ENCODE measurements at places on chromosomes 7 and 10.
A peak's percentile ranks its signal among the peaks of the same experiment; 100 is the strongest.

GRCh38 chr10:90557385-90557784 lies 300.5 kb downstream of the HTR7 start:
- no peak for DNase-seq

DNA sequence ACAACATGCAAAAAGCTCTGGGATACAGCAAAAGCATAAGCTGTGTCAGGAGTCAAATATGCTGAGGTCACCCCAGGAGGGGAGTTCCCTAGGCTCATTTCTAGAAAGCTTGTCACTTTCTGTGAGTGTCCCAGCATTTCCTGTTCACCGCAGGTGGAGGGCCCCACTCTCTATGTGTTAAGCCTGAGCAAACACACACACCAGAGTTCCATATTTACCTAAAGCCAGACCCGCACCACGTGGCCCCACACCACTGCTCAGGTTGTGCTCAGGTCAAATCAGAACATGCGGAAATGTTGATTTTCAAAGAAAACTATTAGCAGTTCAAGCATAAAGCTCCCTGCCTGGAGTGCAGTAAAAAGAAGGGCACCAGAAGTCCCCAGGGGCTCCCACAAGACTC lies 259.6 kb upstream of the PPP2R2D start:
- DNase-seq, result no peak

DNA sequence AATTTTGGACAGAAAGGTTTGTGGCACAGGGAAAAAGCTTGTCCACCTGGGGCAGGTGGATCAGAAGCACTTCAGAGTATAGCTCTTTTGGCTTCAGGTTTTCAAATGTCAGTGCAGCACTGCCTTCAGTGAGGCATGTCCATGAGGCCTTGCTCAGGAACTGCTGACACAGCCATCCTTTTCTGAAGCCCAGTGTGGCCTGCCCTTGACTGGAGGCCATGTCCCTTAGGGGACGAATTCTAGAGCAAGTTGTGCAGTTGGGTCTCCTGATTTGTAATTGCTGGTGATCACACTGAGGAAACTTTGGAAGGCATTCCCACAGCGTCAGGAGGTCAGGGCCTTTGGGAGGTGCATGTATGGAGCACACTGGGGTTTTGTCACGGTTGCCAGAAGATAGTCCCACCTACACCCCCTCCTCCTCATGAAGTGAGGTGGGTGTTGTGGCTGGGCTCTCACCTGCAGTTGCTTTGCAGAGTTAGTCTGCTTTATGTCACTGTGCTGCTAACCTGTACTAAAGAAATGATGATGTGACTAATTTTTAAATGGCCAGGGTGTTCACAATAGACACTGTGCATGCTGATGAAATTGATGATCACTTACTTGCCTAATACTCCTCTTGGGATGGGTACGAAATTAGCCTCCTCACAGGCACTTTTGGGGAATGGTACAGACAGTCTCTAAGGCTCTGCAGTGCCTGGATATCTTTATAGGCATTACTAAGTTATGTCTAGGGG lies 41.7 kb downstream of the OGDH start:
- DNase-seq, result no peak

DNA sequence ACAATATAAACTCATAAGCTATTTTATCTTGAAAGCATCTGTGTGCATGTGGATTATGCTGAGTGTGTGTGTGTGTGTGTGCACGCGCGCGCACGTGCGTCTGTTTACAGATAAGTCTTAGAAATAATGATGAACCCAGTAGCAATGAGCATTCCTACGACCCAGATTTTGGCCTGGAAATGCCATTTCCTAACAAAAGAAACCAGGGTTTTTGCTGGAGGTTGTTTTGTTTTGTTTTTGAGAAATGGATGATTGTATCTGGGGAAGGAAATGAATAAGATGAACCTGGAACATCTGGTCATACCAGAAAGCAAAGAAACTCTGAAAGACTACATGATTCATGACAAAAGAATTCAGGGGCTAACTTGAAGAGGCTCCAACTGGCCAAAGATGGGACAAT lies 22.1 kb upstream of the LMOD2 start:
- no peak for DNase-seq

- no peak for DNase-seq
Measured at GRCh38 chr7:112149734-112150133, 56.5 kb downstream of the DOCK4 start.

DNA sequence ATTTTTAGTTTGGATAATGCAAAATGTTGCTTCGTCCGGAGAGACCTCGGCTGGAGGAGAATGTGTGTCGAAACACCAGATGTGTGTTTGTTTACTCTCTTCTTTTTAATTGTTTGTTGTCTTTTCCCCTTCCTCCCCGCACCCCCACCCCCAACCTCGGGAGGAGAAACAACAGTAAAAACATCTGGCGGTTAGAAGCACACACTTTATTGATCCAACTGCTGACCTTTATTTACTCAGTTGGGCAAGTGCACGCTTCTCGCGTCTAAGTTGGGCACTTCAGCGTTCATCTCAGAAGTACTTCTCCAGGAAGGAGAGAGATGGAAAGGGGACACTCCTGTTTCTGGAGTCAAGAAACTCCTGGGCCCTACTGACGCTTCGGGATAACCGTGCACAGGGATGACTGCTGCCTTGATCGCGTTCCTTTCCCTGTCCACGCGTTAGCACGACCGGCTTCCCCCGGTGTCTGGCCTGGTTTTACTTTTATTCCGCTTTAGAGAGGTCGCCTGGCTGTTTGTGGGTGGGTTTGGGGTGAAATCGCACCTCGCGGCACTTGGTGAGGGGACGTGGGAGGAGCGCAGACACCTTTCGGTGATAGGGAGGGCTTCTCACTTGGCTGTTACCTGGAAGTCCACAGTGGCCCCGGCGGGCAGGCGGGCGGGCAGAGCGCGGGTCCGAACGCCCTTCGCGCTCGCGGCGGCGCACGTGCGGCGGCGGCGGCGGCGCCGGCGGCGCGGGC lies 168.3 kb upstream of the PPP1R3A start:
- DNase-seq, result no peak

DNA sequence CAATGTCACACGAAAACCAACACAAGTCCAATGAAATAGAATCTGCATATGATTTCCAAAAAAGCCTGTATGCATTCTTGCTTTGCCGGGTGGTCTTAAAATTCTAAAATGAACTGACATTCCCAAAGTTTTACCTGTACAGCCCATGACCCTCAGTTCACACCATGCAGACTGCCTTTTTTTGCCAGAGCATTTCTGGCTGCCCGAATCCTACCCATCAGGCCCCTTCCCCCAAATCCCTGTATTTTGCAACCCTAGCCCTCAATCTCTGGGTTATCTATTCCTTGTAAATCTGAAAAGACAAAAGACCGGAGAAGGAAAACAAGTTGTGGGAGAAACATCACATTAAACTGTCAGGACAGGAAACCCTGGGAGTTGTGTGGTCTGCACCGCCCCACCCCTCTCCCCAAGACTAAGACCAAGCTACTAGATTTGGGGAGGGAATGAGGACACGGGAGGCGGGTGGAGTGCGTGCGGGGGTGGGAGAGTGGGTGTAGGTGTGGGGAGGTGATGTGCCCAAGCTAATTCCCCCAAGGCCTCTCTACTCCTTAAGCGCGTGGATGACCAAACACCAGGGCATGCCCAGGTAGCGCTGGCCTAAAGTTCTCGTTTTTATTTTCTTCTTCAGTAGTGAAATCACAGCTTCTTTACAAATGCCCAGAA lies 1.4 kb downstream of the JCAD start:
- DNase-seq, result no peak

DNA sequence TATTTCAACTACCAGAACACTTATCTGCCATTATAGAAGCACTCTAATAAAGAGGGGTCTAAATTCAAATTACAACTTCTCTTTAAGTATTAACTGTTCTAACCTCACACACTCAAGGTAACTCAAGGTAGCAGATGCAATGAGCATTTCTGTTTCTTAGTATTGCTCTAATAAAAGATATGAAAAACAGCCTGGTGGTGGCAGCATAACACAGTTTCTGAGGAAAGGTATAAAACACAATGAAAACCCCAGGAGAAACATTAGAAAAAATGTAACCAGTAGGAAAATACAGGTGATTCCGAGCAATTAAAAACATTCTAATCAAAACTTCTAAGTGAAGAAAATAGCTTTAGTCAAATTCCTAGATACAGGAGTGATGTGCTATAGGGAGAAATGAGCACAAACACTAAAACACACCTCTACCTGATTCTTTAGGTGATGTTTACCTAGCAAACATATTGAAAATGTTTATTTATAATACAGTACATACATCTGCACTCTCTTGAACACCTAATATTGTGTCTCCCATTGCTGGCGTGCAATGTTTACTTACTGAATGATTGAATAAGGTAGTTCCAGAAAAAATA lies 3.5 kb downstream of the MKRN1 start:
- no peak for DNase-seq

GRCh38 chr10:121732656-121733445 lies 134.6 kb upstream of the FGFR2 start:
- no peak for DNase-seq

DNA sequence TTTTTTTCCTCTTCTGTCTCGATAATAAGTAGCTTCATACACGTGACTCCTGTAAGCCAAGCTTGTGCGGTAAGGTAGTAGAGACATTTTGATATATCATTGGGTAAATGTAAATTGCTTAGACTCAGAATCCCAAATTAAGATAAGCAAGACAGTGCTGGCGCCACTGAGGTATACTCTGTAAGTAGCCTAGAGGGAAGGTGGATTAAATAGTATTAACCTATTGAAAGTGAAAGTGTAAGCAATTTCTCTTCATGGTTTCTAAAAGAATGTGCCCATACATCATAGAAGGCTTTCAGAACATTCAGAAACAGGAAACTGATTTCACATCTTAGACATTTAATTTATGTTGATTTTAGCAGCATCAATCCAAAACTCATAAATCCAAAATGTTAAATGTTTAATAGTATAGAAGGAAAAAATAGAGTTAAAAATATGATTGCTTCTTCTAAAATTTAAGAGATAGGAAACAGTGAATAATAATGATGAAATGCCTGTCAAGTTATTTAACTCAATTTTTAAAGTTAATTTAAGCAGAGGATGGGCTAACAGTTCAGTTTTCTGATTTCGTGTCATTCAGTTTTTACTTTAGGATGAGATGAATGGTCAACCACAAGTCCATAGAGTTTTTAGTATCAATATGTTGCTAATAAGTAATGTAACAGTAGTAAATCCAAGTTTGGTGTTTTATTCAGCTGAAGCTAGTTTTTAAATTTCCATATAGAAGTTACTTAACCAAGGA lies 36.8 kb downstream of the LRRC72 start:
- peak; percentile 16 for DNase-seq

- no peak for DNase-seq
Measured at GRCh38 chr7:116169060-116169459, 41.3 kb upstream of the TES start.

- no peak for DNase-seq
Measured at GRCh38 chr10:131048606-131049005, 262.9 kb downstream of the TCERG1L start.

GRCh38 chr10:117174439-117175214 lies 22.7 kb upstream of the KCNK18 start:
- DNase-seq, result peak; percentile 87

GRCh38 chr10:117431160-117431559 lies 55.9 kb upstream of the PDZD8 start:
- no peak for DNase-seq

All from stimulated activated naive CD4-positive, alpha-beta T cell (primary cell).